ENCODE measurements at places on chromosomes 3 and 15.

GRCh38 chr3:12436514-12437220, 47.6 kb upstream of the TSEN2 start:
- DNase-seq = no peak

GRCh38 chr3:312160-312733, 115.7 kb downstream of the CHL1 start:
- no peak for DNase-seq

DNA sequence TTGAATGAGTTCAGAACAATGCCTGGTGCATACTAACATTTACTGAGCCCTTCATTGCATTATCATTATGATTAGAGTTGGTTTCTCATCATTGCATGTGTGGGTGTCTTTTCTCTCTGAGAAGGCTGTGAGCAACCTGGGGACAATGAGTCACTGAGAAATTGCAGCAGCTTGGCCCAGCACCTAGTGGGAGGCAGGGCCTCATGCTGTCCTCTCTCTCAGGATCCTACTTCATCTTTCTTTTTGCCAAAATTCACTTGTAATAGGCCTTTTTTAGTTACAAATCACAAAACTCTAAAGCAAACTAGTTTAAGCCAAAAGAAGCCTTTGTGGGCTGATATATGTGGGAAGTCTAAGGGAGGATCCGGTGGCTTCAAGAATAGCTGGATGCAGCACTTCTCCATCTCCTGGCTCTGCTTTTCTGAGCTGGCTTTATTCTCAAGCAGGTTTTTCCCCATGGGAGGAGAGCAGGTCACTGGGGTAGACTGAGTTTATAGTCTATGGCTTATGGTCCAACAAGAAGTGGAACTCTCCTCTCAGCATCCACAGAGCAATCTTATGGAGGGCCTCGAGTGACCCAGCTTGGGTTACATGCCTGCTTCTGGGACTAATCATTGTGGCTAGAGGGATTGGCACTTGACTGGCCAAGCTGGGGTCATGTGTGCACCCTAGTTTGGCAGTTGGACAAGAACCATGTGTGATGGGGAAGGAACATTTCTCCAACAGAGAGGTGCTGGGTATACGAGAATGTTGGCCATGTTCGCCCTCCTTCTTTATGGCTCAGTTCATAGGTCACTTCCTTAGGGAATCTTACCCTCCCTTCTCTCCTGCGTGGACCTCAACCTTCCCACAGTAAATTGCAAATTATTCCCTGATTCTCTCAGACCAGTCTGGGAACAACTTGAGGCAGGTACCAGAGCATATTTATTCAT, 8.7 kb upstream of the CAMK1 start:
- DNase-seq = no peak

DNA sequence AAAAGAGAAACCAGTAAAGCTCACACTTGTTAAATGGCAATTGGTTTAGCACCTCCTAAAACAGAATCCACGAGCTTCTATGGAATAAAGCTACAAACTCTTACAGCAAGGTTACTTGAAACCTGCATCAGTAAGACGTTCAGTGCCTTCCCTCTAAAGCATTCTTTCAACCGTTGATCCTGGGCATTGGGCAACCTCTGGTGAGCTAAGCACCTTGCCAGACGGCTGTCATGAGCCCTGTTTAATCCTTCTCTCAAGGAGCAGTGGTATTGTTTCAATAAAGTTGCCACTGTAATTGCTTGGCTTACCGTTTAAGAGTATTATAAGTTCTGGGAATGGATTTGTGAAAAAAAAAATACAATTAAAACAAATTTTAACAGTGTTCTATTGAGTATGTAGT, 75.0 kb downstream of the COL8A1 start:
- no peak for DNase-seq

DNA sequence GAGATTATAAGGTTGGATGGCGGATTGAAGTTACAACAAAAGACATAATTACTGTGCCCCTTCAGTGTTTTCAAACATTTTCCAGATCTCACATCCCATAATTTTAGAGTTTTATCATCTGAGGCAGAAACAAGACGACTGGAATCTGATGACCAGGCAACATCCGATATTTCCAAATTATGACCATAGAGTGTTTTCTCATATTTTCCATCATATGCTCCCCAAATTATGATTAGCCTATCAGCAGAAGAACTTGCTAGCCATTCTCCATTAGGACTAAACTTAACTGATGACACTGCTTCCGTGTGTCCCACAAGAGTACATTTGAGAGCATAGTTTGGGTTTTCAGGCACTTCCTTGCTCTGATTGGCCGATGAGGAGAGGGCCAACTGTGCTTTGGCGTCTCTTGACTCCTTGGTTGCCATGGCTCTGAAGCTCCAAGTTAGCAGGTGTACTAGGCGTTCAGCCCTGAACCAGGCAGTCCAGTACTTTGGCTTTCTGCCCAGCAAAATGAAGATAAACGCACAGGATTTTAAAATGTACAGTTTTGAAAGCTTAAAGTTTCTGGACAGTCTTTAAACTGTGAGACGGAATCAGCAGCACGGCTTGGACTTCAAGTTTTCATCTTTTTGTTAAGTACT, 638 bp downstream of the WDR5B start:
- no peak for DNase-seq

DNA sequence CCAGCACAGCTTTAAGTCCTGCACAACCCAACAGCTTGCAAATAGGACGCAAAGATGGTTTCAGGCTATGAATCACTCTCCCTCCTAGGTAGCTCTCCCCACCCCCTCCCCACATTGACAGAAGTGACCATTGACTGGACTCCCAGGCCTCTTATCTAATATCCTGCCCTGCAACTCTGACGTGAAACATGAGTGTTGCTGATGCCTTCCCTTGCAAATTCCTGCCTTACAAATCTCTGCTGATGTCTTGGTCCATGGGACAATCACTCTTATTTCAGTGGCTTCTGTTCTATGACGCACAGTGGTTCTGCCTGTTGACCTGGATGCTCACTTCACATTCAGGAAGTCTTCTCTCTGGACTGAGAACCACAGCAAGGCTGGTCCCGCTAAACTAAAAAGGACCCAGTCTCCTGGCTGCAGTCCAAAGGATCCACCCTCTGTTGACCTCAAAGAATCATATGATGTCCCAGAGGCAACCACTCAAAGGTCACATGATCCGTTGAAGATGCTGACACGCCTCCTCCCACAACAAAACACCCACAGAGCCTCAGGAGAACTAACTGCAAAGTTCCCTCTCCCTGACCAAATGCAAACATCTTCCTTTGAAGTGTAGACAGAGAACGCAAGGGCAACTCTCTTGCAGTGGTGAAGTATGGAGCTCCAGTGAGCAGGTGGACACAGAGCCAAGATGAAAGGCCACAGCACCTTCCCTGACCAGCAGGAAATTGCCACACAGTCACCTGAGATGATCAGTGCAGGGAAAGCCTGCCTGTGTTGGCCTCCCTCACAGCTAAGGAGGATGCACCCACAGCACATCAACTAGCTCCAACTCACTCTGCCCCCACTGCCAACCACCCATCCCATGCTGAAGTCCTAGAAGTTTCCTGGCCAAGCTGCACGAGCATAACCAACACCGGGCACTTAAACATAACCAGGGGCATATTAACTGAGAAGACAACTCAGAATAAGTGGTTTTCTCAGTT, 112.3 kb downstream of the ADAMTS17 start:
- no peak for DNase-seq

Measured in esophagus squamous epithelium (tissue), 5 donors.